ENCODE measurements at places on chromosomes 1 and 21.

DNA sequence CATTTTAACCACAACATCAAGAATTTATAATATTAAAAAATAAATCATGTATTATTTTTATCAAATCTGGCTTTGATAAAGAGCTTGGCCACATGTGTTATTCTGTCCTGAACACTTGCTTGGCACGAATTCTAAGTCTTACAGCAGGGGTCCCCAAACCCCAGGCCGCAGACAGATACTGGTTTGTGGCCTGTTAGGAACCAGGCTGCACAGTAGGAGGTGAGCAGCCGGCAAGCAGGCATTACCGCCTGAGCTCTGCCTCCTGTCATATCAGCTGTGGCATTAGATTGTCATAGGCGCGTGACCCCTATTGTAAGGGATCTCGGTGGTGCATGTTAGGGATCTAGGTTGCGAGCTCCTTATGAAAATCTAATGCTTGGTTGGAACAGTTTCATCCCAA, 127.6 kb upstream of the IVNS1ABP start:
- no peak for ATAC-seq

DNA sequence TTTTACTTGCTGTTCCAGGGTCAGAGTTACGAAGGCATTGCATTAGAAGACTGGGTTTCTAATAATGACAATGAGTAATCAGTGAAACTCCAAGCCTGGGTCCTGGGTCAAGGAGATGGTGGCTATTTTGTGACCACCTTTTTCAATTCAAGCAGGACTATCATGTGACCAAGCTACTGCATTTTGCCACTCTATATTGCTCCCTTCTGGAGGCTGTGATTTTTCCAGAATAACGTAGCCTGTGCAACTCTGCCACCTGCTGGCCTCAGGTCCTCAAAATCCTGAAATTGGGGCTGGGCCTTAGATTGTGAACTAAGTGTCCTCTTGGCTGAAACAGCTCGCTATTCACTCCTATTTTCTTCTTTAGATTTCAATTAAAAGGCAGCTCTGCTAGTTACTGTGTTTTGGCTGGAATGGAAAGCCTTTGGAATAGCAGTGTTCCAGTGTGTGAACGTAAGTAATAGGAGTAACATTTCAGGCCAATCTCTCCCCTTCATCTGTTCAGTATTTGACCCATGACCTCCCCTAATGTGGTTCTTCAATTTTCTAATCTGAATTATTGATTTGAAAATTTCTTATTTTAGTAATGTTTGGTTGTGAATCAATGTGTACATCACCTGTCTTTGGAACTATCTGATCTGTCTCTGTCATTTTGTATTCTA, 52.9 kb upstream of the CD46 start:
- ATAC-seq = no peak

DNA sequence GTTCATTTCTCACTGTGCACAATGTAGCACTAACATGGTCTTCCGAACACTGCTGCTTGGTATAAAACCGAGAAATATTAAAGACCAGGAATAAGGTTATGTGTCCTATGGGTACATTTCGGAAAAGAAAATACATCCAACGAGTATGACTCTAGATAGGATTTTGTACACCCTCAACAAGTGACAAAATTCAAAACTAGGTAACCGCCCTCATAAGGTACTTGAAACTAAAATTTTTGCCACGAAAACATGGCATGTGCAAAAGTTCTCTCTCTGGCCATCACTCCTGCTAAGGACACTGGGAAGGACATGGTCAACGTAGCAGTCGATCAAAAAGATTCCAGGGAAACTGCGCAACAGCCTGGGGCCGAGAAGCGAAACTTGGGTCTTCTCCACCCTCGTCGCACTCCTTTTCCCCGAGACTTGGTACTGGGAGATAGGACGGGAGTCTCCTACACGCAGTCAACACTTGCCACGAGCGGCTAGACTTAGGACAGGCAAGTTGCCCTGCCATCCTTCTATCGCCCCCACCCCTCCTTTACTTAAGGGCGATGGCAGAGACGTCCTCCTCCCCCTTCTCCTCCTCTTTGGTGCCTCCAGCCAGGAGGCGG, 338 bp upstream of the TOR1AIP1 start:
- ATAC-seq = no peak

DNA sequence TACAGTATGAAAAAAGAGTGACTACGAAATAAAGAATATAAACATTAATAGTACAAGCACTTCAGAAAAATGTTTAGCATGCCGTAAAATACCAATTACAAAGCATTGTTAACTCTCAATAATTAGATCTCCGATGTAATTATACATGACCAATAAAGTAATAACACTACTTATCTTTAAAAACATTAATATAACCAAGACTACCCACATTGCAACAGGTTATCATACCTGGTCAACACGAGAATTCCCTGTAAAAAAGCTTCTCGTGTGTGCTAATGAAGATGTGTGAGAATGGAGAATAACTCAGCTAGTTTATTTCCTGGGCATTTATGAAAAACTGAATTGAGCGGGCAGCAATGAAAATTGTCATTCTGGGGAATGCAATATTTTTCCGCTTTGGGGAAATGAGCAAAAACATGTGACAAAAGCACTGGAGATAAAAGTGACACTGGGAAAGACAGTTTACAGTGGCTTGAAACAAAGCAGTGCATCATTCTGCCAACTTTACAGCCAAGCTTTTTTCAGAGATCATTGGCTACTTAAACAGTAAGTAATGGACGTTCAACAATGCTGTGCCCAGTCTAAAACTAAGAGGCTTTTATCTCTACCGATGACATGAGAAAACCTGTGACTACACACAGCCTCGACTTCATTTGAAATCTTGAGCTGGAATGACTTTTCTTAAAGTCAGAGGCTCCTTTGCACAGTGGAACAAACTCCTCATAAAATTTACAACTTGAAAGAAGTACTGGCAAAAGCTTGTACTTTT, 34.7 kb downstream of the ITPKB start:
- no peak for ATAC-seq

DNA sequence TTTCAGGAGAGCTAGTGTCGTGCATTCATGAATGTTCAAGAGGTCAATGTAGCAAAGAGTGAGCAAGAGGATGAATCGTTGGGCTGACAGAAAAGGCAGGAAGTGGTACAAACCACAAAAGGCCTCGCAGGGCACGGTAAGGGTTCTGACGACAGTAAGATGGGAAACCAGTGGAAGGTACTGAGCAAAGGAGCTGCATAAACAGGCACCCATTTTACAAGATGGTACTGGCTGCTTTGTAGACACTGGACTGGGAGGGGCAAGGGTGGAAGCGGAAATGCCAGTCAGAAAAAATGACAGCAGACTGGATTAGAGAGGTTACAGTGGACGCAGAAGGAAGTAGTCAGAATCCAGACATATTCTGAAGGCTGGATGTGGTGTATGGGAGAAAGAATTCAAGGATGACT, 123.5 kb downstream of the PTPN14 start:
- peak; percentile 81 for ATAC-seq

GRCh38 chr21:44779417-44780136, 22.0 kb downstream of the UBE2G2 start:
- no peak for ATAC-seq

Measured in stimulated activated memory B cell treated with anti-CD40 and anti-IgM and Interleukin-4, amounts not matched to agents 10 μg/mL and 1 μg/mL and 100 μg/mL, for 72 hours (primary cell).